ENCODE measurements at places on chromosomes 11 and 22.

- peak; percentile 44 for DNase-seq
Observed at GRCh38 chr11:69962152-69962551, 116.0 kb upstream of the ANO1 start.

DNA sequence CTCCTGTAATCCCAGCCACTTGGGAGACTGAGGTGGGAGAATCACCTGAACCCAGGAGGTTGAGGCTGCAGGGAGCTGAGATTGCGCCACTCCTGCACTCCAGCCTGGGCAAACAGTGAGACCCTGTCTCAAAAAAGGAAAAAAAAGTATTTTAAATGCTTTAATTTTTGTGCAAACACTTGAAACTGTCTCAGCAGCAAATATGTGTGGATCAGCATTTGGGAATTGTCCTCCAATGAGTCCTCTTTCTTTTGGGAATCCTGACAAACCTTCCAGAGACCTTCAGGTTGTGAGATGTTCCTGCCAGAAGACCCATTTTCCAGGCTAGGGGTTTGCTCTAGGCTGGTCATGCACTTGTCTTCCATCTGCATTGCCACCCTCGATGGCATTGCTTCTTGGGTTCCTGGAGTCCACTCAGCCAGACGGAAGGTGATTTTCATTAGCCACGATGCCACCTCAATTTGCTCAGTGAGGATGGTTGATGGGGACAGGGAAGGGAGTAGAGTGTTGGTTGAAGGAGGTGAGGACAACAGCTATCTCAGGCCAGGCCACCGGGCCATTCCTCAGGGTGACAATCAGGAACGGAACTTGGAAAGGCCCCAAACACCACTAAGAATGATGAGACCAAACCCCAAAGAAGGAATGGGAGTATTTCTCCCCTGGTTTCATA, 55.4 kb downstream of the ST14 start:
- DNase-seq: no peak

DNA sequence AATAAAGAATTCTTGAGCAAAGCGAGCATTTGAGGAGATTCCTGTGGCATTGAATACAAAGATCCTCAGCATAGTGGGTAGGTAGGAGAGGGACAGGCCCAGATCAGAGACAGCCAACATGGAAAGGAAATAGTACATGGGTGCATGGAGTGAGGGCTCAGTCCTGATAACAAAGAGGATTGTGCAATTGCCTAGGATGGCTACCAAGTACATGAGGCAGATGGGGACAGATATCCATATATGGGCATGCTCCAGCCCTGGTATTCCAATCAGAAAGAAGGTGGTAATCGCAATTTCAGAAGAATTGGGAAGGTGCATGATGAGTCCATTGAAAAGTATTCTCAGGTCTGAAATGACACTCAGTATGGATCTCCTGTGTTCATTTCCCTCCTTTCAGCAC, 8.6 kb downstream of the OR51T1 start:
- no peak for DNase-seq

DNA sequence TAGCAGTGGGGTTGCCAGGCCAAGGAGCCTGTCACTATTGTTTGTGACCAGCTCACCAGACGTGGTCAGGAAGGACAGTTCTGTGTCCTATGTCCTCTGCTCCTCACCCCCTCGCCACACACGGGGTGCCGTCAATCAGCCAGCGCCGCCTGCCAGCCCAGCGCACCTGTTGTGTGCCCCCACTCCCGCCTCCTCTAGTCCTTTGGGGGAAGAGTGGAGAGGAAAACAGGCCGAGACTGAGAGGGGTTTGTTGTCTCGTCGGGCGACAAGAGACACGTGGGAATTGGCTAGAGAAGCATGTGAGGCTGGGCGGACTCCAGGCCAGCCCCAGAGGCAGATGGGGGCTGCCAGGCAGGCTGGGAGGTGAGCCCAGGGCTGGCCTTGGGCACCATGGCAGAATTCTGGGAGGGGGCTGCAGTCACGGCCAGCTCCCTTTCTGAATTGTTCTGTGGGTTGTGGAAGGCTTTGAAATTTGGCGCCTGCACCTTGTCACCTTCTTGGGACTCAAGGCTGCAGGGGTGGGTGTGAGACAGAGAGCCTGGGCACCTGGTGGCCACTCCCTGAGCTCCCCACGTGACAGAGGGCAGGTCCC, 3.1 kb upstream of the KCNQ1OT1 start:
- no peak for DNase-seq

GRCh38 chr11:1348146-1348795, 38.8 kb upstream of the TOLLIP start:
- no peak for DNase-seq

DNA sequence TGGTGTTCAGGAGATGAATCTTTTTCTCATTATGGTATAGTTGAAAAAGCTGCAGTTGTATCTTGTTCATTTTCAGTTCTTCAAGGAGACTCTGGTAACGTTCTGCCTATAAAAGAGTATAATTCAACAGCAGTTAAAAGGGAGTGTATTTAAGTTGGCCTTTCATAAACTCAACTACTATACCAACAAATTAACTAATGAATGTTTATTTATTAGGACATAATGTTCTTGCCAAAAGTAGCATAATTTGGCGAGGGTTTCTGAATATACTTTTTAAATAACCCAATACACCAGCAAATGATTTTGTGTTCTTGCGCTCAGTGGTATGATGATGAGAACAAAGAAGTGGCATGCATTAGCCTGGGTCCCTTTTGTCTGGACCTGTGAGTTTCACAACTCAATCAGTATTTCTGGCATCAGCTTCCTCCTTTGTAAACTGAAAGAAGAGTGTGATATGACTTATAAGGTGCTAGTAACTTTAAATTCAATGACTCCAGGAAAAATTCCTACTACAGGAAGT, 10.9 kb downstream of the SMC1B start:
- no peak for DNase-seq

All from heart left ventricle (tissue), 16 donors.